Activated CD4-positive, alpha-beta T cell treated with anti-CD3 and anti-CD28 coated beads, Interleukin-2, amount 10 ng/mL, durations not matched to agents 24 days and 14 days (primary cell): ENCODE measurements at places on chromosomes 4 and X.

GRCh38 chr4:68337522-68337921, 12.4 kb downstream of the YTHDC1 start:
- no peak overlapping the region for H3K4me3 ChIP-seq
- no peak overlapping the region for H3K27ac ChIP-seq
- DNase-seq = no peak
- H3K27me3 ChIP-seq = no peaks in the 10 kb centered on the region
- peaks cover 26% of the 10 kb centered on the region for H3K36me3 ChIP-seq

- H3K36me3 ChIP-seq = no peaks in the 10 kb centered on the region
- peaks cover 21% of the 10 kb centered on the region for H3K4me1 ChIP-seq
- peak; percentile 64 for DNase-seq
- H3K27ac ChIP-seq = no peak overlapping the region
These were observed 48.3 kb upstream of the WDR1 start for GRCh38 chr4:10164877-10165283.

DNA sequence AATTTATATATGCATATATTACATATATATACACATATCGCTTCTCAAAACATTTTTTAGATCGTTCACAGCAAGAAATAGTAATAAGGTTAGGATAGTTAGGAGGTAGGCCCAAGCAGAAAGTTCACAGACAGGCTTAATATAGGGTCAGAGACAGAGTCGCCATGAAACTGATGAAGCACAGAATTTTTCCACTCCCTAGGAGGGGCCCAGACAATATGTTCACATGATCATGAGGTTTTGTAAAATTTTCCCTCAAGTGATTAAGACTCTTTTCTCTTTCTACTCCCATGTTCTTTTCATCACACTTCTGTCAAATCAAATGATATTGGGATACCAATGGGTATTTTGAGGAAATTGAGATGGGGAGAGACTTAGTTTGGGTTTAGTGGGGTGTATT, 5.2 kb upstream of the ENAM start:
- no peak overlapping the region for H3K4me3 ChIP-seq
- no peaks in the 10 kb centered on the region for H3K4me1 ChIP-seq
- H3K27ac ChIP-seq = no peak overlapping the region
- H3K27me3 ChIP-seq = no peaks in the 10 kb centered on the region
- DNase-seq = peak; percentile 73

DNA sequence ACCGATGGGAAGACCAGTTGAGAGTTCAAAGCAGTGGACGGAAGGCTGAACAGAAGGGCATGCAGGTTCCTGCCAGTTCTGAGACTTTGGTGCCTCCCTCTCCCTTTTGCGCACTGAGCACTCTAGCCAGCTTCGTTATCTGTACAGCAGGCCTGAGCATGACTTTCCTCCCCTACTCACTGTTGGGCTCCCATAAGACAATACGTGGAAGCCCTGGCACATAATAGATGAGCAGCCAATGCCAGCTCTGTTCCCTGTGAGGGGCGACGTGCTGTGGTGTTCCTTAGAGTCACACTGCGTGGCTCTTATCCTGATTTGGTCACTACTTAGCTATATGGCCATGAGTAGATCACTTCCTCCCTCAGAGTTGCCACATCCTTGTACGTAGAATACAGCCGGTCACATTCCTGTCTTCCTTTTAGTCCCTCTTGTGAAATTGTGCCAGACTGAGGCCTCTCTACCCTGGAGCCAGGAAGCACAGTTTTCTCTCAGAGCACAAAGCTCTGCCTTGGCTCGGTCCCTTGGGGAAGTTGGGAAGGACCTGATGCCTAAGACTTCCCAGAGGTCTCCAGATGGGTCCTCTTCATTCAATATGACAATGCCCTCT, 160.4 kb upstream of the MAMLD1 start:
- peaks cover 8% of the 10 kb centered on the region for H3K4me1 ChIP-seq
- H3K27me3 ChIP-seq = no peaks in the 10 kb centered on the region

DNA sequence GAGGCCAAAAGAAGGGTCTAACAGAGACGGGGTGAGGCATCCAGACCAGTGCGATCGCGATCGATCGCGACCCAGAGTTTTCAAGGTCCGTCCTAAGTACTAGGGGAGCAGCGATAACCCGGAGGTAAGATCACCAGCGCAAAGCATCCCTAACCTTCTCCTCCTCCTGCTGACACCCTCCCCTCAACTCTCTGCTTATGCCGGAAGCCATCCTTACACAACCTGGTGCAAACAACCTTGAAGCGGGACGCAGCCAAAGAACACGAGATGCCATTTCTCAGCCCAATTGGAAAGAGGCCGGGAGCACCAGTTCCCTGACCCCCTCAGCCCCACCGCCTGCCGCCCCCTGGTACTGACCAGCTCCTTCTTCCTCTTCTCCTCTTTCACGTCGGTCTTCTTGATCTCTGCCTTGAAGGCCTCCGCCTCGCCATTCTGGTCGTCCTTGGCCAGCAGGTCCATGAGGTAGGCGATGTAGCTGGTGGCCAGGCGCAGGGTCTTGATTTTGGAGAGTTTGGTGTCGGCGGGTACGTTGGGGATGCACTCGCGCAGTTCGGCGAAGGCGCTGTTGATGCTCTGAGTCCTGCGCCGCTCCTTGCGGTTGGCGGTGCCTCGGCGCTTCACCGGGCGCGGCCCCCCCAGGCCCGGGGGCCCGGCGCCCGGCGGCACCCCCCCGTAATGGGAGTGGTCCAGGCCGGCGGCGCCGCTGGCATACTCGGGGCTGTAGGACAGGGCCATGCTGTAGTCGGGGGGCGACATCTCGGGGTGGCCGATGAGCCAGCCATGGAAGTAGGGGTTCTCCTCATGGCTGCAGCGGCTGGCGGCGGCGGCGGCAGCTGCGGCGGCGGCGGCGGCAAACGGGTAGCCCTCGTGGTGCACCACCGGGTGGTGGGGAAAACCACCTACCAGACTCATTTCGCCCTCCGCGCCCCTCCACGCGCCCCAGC, 1.4 kb downstream of the HAND2 start:
- peaks cover 85% of the 10 kb centered on the region for H3K27me3 ChIP-seq
- peaks cover 12% of the 10 kb centered on the region for H3K4me1 ChIP-seq
- peaks cover 19% of the 10 kb centered on the region for H3K36me3 ChIP-seq
- no peak for DNase-seq

- no peak for DNase-seq
- H3K36me3 ChIP-seq = no peaks in the 10 kb centered on the region
- no peaks in the 10 kb centered on the region for H3K4me1 ChIP-seq
- peaks cover 2% of the 10 kb centered on the region for H3K27me3 ChIP-seq
These were observed 58.4 kb upstream of the TET2 start for GRCh38 chr4:105088110-105088879.

GRCh38 chrX:55074851-55075467, at the start of gene PAGE2B:
PAGE2B (plus strand) TSS chrX:55075030; CDS start chrX:55076042, 1,012 bp downstream.
- no peak for DNase-seq
- no peaks in the 10 kb centered on the region for H3K4me1 ChIP-seq
- no peak within 1 kb of the TSS for H3K4me3 ChIP-seq
- H3K27me3 ChIP-seq = no peaks in the 10 kb centered on the region
- no peak within 1 kb of the TSS for H3K27ac ChIP-seq

- no peak overlapping the region for H3K4me3 ChIP-seq
- no peaks in the 10 kb centered on the region for H3K36me3 ChIP-seq
- no peaks in the 10 kb centered on the region for H3K4me1 ChIP-seq
- H3K27ac ChIP-seq = no peak overlapping the region
- no peak for DNase-seq
These were observed 84.3 kb downstream of the RRAGB start for GRCh38 chrX:55801811-55802210.

- H3K27ac ChIP-seq = no peak overlapping the region
- H3K4me3 ChIP-seq = no peak overlapping the region
- no peaks in the 10 kb centered on the region for H3K36me3 ChIP-seq
- no peaks in the 10 kb centered on the region for H3K27me3 ChIP-seq
- H3K4me1 ChIP-seq = no peaks in the 10 kb centered on the region
- DNase-seq = no peak
These were observed 334.1 kb downstream of the PCDH7 start for GRCh38 chr4:31054295-31054694.

- H3K27ac ChIP-seq = no peak overlapping the region
- H3K36me3 ChIP-seq = peaks cover 33% of the 10 kb centered on the region
- no peak overlapping the region for H3K4me3 ChIP-seq
- DNase-seq = no peak
- H3K27me3 ChIP-seq = no peaks in the 10 kb centered on the region
- peaks cover 7% of the 10 kb centered on the region for H3K4me1 ChIP-seq
These were observed 68.1 kb upstream of the NAP1L5 start for GRCh38 chr4:88765729-88766128.

DNA sequence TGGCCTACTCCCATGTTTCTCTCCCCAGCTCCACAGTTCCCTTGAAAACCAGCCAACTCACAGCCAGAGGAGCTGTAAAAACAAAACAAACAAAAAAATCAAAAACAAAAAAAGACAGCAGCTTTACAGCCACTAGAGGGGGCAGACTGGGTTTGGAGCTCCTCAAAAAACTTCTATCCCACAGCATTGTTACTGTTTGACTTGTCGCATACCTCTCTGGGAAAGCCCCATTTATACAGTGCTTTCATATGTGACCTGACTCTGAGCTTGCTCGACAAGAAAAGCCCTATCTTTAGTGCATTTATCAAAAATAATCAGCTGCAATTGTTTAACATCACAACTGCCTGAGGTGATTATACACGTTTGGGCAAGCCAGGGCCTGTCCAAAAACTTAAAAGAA, 21.6 kb downstream of the TSPAN6 start:
- no peak overlapping the region for H3K4me3 ChIP-seq
- H3K36me3 ChIP-seq = no peaks in the 10 kb centered on the region

GRCh38 chr4:98506462-98507132, 151.8 kb downstream of the TSPAN5 start:
- DNase-seq = no peak
- H3K27me3 ChIP-seq = no peaks in the 10 kb centered on the region
- H3K36me3 ChIP-seq = peaks cover 53% of the 10 kb centered on the region
- H3K4me1 ChIP-seq = peaks cover 54% of the 10 kb centered on the region
- no peak overlapping the region for H3K4me3 ChIP-seq

DNA sequence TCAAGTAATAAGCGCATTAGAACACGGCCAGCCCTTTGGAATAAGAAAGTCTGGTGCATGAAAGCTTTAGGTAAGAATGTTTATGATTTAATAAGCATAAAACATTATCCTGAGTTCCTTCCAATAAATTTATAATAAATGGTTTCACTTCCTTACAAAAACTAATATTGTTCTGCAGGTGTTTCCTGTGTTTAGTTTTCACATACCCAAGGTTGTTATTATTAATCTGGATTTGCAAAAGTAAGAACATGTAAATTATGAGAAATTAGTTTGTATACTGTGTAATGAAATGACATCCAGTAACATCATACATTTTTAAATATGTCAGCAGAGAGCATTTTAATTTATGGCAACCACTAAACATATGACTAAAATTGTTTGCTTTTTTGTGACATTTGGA, 72.1 kb downstream of the BANK1 start:
- no peaks in the 10 kb centered on the region for H3K4me1 ChIP-seq
- no peak overlapping the region for H3K4me3 ChIP-seq
- H3K36me3 ChIP-seq = no peaks in the 10 kb centered on the region
- no peak for DNase-seq

GRCh38 chr4:71136071-71136470, 142.6 kb downstream of the DCK start:
- no peaks in the 10 kb centered on the region for H3K27me3 ChIP-seq
- no peak overlapping the region for H3K4me3 ChIP-seq
- no peak overlapping the region for H3K27ac ChIP-seq
- no peaks in the 10 kb centered on the region for H3K36me3 ChIP-seq
- H3K4me1 ChIP-seq = no peaks in the 10 kb centered on the region

- no peaks in the 10 kb centered on the region for H3K27me3 ChIP-seq
- no peaks in the 10 kb centered on the region for H3K4me1 ChIP-seq
- no peaks in the 10 kb centered on the region for H3K36me3 ChIP-seq
These were observed 67.9 kb downstream of the STK32B start for GRCh38 chr4:5118994-5119835.

DNA sequence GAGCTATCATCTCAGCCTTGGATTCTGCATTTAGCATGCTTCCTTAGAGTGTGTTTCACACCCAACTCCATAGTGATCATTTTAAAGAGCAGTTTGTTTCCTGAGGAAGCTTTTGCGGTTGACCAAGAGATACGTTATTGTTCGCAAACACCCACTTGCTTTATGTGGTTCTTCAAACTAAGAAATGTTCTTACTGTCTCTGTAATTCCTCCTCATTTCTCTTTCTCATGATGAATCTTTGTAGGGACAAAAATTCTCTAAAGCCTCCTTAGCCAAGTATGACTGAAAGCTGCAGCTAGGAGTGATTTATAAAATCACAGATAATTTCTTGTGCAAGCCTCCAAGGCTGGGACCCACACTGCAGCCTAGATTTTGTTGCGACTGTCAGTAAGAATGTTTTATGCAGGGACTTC, 10.0 kb downstream of the TNIP3 start:
- H3K36me3 ChIP-seq = peaks cover 26% of the 10 kb centered on the region
- H3K4me1 ChIP-seq = peaks cover 53% of the 10 kb centered on the region
- peak; percentile 86 for DNase-seq
- peak overlapping the region; percentile 68 for H3K4me3 ChIP-seq
- H3K27me3 ChIP-seq = peaks cover 10% of the 10 kb centered on the region
- H3K27ac ChIP-seq = peak overlapping the region; percentile 63

GRCh38 chr4:99586322-99586721, 11.7 kb downstream of the MTTP start:
- peaks cover 13% of the 10 kb centered on the region for H3K27me3 ChIP-seq
- no peak overlapping the region for H3K27ac ChIP-seq
- H3K4me3 ChIP-seq = no peak overlapping the region
- no peaks in the 10 kb centered on the region for H3K36me3 ChIP-seq
- no peak for DNase-seq

DNA sequence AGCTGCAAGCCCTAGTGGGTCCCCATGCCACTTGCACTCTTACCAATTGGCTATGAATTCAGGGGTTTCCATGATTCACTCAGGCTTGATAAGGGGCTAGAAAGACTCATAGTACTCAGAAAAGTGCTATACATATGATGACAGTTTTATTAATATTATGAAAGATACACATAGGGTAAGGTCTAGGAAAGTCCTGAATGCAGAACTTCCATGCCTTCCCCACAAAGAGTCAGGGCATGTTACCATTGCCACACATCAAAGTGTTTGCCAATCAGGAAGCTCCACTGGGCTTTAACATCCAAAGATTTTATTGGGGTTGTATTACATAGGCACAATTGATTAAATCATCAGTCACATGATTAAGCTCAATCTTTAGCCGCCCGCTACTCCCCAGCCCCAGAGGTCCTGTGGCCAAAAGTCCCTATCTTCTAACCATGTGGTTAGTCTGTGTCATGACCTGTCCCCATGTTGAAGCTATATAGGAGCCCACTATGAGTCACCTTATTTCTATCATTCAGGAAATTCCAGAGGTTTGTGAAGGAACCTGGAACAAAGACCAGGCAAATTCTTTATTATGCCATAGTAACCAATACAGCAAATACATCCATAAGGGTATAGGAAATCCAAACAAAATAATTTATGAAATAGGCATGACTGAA, 635.6 kb downstream of the STPG2 start:
- H3K27ac ChIP-seq = no peak overlapping the region
- no peak overlapping the region for H3K4me3 ChIP-seq
- H3K4me1 ChIP-seq = no peaks in the 10 kb centered on the region
- H3K36me3 ChIP-seq = no peaks in the 10 kb centered on the region
